ENCODE measurements at places on chromosomes 6 and 20.

- DNase-seq: no peak
Observed at GRCh38 chr6:134397676-134398075, 79.8 kb upstream of the SGK1 start.

DNA sequence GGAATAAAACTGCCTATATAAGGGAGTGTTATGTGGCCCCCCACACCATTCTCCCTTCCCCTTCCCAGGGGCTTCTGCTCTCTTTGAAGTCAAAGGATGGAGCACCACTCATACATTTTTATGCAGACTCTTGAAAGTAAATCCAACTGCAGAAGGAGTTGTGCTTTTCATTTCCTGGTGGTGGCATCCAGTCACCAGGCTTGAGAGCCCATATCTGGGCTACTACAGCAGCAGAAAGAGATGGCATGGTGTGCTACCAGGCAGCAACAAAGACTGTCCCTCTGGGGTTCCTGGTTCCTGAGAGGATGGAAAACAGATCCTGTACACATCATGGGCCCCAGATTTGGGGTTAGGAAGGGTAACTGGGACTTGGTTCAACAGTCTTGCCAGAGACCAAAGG is 226.4 kb downstream of the CLIC5 start:
- no peak for DNase-seq

GRCh38 chr6:153130515-153131036 is 506 bp downstream of the RGS17 start:
- no peak for DNase-seq

GRCh38 chr6:136347847-136348246 is 58.2 kb upstream of the BCLAF1 start:
- DNase-seq: no peak

GRCh38 chr20:63636752-63637628 is 10.1 kb upstream of the GMEB2 start:
- no peak for DNase-seq

DNA sequence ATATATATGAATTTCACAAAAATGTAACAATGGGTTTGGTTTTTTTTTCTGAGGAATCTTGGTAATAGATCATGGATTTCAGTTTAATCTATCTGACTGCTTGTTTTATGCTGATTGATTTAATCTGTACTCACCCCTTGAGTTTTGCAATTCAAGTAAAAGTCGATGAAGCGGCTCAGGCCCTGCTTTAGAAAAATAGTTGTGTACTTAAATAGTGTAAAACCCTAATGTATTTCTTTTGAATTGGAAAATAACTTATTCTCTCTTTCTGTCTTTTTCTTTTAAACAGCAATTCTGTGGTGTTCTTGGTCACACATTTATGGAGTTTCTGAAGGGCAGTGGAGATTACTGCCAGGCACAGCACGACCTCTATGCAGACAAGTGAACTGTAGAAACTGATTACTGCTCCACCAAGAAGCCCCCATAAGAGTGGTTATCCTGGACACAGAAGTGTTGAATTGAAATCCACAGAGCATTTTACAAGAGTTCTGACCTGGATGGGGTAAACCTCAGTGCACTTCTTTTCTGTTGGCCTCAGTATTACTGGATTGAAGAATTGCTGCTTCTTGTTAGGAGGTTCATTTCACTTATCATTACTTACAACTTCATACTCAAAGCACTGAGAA is 4.0 kb downstream of the LOC128125822 start:
- DNase-seq: no peak

GRCh38 chr20:50477239-50477872 is 32.8 kb upstream of the PTPN1 start:
- no peak for DNase-seq

DNA sequence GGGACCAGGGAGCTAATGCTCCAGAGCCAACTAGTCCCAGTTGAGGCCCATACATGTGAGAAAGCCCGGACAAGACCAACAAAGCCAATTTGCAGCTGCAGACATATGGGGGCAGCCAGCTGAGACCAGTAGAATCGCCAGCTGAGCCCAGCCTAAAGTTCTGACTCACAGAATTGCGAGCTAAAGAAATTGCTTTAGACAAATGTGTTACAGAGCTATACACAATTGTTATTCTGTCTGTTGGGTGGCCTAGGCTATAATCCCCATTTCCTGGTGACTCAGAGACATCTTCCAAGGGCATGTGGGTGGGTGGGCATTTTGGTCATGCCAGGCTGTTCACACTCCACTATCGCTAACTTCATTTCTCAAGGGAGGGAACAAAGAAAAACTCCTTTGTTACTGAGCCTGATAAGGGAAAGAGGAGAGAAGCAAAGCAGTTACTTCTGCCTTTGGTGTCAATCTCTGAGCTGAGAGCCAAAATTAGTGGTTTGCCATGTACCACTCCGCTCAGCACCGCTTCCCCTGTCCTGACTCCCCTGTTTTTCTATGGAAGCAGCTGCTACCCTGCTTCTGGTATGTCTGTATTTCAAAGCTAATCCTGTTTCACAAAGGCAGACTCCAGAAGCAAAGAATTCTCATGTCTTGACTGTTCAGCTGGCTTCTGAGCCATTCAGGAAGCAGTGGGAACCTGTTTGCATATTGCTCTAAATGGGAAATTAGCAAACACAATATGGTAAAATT is 26.1 kb downstream of the SCP2D1 start:
- no peak for DNase-seq

DNA sequence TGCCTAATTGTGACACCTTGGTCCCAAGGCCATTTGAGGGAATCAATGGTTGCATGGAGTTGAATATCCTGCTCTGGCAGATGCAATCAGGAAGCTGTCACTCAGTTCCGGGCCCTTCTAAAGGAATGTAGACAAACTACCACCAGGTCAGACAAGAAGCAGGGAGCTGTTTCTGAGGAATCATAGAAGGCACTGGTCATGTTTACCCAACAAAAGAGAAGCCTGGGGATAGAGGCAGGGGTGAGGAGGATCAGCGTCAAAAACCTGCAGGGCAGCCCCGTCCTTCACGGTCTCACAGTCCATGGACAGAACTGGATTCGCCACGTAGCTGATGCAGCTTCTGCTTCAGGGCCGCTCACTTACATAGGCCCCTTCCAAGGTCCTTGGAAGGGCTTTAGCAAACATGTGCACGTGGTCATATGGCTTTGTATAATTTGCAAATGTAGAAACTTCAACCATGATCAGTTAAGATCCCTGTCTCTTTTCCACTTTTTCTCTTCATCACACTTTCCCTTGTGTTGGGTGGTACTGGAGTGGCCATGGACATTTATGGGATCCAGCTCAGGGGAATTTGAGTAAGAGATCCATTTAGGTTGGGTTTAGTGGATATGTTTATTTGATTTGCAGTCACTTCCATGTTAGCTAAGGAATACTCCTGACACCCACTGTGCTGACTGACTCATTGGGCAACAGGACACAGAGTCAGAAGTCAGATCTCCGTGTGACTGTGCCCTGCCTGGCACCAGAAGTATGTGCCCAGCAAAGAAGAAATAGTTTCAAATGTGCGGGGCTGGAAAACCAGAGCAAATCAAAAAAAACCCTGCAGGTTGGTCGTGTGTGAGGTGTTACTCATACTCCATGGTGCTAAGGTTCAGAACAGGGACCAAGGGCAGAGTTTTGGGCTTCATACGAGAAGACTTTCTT is 60.0 kb upstream of the ZFAND3 start:
- DNase-seq: no peak

DNA sequence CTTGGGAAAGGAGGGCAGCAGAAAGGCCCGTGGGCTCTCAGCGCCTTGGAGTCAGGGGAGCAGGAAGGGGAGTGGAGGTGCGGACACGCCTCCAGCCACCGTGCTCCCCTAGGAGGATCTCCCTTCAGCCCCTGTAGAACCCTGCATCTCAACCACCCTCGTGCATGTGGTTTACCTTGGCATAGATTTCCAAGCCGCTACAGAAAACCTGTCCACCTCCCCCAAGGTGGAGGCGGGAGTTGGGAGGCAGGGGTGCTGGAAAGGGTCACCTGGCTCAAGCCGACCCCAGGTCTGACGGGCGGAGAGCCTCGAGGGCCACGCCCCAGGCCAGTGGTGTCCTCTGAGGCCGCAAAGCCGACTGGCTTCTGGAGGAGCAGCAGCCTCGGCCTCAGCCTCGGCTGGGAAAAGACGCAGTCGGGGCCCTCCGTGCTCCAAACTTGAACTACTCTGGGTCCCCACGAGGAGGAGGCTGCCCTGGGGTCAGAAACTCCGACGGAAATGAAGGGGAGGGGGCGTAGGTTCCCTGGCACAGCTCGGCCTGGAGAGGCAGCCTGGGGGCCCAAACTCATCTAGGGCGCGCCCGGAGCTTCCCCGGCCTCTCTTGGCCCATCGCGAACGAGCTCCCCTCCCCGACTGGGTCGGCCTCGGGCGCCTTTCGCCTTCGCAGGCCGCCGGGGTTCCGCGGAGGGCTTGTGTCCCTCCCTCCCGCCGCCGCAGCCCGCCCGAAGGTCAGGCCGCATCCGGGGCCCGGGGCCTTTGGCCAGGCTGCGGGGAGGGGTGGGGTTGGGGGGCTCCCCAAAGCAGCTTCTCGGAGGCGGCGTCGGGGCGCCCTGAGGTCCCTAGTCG is 6.3 kb upstream of the FOXF2 start:
- no peak for DNase-seq

GRCh38 chr6:81487489-81487888 is 265.0 kb downstream of the TENT5A start:
- no peak for DNase-seq

DNA sequence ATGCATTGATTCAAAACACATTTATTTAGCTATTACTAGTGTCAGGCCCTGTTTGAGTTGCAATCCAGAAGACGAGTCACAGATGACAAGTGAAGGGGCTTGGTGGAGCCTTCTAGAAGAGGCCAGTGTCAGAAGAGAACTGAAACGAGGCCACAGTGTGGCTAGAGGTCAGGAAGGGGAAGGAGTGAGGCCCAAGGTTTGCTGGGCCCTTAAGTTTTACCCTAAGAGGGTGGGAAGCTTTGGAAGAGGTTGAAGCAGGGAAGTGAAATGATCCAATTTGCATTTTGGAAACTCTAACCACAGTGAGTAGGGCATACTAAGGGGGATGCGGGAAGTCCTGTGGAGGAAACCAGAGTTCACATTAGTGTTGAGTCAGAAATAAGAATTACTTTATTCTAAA is 25.0 kb downstream of the TTK start:
- DNase-seq: no peak

- no peak for DNase-seq
Observed at GRCh38 chr20:25623225-25623735, 534 bp downstream of the NANP start.

DNA sequence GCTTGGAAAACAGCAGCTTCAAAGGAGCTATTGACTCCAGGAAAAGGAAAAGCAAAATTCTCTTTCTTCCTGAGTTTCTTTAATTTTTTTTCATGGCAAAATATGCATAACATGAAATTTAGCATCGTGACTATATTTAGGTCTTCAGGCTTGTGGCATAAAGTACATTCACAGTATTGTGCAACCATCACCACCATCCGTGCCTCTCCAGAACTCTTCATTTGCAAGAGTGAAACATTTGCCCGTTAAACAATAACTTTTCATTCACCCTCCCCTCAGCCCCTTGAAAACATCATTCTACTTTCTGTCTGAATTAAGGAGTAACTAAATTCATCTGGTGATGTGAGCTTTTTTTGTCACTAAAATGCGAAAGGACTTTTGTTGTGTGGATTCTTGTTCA is 251.7 kb downstream of the PHACTR1 start:
- DNase-seq: no peak

DNA sequence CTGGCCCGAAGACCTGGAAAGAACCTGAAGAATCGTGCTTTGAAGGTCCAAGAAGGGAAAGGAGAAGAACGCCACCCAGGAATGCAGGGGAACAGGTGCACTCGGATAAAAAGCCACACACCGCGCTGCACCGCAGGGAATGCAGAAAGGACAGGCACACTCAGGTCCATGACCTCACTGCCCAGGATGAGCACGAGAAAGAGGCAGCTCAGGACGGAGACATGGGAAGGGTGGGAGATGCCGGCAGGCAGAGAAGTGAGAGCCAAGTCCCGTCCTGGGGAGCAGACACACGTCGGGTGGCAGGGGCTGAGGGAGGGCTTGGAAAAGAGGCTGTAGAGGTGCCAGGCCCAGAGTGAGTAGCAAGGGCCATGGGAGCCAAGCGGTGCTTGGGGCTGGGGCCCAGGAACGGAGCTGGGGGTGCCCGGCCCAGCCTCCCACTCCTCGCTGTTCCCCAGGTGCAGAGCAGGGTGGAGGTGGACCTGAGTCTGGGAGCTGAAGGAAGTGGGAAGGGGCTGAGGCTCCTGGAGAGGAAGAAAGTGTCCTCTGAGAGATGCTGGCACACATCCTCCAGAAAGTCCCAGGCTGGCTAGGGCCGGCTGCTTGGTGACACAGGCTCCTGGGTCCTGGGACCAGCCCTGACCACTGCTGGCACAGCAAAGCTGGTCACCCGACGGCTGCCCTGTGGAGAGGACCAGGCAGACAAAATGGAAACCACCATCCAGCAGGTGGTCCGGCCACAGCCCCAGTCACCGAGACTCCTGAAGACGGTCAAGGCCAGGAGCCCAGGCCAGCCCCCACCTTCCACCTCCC is 91.3 kb downstream of the PSMB1 start:
- DNase-seq: no peak

DNA sequence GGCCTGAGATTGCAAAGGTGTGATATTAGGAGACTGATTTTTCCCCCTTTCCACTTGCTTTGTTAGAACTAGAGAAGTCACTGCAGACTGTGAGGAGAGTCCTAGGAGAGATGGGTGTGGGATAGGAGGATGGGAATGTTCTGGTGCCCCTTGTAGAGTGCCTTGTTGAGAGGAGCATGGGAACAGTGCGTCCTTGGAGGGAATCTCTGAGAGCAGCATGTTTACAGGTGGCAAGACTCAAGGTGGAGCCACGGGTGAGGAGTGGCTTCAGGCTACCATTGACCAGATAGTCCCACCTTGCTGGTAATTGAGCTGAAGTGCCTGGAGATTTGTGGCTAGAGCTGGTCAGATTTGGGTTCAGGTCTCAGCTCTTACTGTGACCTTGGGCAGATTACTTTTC is 6.0 kb downstream of the PLCG1 start:
- no peak for DNase-seq

DNA sequence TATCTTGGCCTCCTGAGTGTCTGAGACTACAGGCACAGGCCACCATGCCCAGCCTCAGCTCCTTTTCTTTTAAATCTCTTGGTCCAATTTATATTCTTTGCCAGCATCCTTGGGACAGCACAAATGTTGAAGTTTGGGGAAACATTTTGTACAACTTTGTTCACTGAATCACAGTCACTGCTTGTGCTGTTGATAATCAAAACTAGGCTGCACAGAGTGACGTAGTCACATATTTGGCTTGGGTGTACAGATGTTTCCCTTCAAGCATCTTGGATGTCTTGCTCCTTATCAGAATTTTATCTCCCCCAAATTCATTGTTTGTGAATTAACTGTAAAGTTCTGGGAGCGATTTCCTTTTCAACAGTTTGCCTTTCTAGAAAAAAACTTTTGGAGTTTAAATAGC is 17.9 kb downstream of the CARMIL1 start:
- DNase-seq: no peak

DNA sequence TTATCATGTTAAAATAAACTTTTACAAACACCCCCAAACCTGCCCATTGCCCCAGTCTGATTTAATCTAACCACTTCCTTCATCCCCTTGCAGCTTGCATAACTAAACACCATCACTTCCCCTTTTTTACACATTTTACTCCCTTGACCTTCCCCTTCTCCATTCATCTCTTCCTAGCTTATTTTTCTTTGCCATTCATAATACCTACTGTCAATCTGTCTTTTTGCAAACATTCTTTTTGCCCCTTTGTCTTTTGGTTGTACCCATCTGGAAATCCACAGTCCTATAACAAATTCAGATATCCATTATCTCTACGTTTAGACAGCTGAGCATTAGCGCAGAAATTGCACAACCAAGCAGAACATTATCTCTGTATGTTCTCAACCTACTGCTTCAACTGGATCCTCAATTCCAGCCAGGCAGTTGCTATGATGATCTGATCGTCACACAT is 51.2 kb downstream of the C6orf52 start:
- DNase-seq: no peak
